Iris pigment epithelial cell (primary cell): ENCODE measurements at places on chromosomes 2 and 18.

DNA sequence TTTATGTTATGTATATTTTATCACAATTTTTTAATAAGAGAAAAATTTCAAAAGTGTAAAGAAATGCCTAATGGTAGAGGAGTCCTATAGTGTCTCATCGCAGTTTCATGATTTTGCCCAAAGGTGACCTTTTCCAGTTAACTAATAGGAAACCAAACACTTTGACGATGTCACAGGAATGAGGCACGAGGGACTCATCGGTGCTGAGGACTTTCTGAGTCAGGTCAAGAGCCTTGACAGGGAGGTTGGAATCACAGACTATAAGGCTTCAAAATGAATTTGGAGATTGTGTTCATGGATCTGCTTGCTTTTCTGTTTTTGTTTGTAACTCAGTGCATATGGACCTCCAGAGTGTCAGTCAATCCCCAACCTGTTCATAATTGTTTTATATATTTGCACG, 15.1 kb upstream of the RTTN start:
- no peak for DNase-seq

- DNase-seq: no peak
Measured at GRCh38 chr2:212537726-212538304, 787 bp downstream of the ERBB4 start.

DNA sequence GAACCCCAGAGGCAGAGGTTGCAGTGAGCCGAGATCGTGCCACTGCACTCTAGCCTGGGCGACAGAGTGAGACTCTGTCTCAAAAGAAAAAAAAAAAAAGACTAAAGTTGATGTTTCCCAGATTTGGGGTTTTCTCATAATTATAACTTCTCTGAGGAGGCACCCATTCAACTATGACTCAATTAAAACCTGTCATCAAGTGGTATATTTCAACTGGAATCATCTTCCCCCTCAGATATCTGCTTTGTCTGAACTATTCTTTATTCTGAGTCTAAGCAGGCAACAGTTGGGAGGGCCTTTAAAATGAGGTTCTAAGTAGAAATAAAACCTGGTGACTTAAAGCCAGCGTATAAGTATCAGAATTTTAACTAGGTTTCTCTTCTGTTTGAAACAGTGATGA, 88.5 kb downstream of the PTRHD1 start:
- no peak for DNase-seq

DNA sequence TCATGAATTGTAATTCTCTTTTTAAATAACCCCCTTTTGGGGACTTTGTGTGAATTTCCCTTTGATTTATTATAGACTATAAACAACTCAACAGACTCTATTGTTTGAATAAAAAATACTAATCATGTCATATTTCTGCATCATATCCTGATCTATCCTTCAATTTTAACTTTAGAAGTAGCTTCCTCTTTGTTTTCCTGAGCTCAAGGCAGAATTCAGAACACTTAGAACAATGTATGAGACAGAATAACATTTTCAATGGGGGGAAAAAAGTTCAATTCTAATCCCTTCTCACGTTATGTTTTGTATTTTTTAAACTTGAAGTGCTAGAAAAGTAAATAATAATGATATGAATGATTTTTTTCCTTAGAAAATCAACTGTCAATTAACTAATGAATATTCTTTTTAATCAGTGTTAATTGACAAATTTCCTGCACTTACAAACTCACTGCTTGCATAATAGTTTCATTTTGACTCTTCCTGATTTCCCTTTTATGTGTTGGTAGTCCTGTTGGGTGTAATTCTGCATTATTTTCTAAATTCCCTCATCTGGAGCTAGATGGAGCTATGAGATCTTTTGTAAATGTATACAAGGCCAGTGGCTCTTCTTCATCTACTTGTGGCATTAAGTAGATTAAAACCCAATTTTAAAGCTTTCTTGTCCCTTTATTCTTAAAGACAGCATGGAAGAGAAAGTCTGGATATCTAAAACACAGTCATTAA, 326.1 kb downstream of the PARD3B start:
- DNase-seq: peak; percentile 55

DNA sequence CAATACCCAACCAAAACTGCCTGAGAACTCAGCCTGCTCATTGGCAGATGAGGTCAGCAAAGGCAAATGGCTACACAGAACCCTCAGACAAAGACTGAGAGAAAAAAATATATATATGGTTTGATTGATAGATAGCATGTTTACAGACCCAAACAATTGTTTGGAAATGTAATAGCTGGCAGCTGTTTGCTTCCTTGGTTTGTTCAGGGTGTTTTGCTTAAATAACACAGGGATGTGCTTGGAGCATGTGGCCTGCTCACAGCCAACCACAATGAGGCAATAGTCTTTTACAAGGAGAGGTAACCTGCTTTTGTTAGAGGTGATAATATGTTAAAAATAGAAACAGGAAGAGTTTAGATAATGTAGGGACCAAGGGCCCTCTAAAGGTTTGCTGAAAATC, 84.5 kb downstream of the PDK1 start:
- DNase-seq: peak; percentile 41

GRCh38 chr2:232518844-232519243, 1.3 kb upstream of the PRSS56 start:
- no peak for DNase-seq

DNA sequence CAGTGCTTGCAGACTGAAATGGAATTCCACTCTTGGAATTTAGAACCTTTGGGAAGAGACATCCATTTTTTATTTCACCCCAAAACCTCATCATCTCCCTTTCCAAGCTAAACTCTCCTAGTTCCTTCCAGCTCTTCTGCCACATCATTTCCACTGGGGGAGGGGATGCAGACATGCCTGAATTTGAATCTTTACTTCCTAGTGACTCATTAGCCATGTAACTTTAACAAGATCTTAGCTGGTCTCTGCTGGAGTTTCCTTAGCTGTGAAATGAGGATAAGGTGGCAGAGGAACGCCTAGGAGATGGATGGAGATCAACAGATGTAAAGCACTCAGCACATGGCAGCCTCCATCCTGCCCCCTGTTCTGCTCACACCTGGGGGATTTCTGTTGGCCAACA, 266.8 kb downstream of the EN1 start:
- DNase-seq: peak; percentile 4

DNA sequence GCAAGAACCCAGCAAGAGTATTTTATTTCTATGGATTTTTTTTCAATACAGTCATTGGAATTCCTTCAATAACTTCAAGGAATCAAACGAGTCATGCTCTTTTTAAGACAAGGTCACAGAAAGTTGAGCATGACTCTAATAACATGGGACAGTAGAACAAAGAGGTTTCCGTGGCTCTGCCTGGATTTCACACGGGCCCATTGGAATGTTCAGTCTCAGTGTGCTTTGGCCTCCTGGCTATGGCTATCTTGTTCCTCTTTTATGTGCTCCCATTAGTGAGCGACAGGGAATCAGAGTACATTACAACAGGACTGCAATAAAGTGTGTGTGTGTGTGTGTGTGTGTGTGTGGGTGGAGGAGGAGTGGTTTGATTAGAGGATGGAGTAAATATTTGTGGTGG, 312.4 kb downstream of the DCC start:
- DNase-seq: no peak

GRCh38 chr18:33833842-33834241, 255.8 kb downstream of the ASXL3 start:
- no peak for DNase-seq

- no peak for DNase-seq
Measured at GRCh38 chr18:59768409-59768808, 71.2 kb upstream of the CCBE1 start.

DNA sequence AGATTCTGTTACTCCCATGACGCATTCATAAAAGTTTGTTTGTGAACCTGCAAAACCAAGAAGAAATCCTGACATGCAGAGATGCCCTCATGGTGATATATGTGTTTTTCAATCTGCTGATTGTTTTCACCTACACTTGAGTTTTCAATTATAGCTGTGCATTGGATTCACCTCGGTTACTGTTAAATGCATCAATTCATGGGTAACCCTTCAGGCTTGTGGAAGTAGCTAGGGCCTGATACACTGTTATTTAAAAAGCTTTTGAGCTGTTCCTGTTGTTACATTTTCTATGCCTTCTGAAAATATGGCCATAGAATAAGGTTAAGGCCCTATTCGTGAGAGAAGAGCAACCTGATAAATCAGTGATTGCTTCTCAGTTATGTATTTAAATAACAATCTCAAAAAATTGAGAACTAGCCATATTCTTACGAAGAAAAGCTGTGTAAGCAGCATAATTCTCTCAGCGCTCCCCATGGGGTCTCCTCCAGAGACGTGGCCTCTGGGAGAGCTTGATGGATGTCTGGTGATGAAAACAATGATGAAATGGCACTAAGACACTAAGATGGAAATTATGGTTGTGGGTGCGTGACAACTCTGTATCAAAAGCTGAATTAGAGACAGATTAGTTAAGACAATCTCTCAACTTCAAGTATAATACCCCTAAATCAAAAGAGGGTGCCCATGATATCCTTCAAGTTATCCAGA, 60.5 kb downstream of the RIT2 start:
- DNase-seq: no peak

- DNase-seq: no peak
Measured at GRCh38 chr18:56517196-56517595, 121.2 kb downstream of the TXNL1 start.

DNA sequence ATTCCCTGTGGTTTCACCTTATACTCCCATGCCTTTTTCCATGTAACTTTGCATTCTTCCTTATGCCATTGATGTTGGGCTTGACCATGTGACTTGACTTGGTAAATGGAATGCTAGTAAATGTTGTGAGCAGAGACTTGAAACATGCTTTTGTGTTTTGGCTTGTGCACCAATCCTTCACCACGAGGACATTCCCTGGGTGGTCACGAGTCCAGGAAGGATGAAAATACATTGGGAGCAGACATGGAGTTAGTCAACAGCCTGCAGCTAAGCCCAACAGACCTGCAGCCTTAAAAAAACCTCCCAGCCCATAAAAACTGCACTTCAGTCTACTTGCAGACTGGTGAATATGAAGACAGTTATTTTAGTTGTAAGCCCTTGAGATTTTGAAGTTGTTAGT, 116.5 kb upstream of the SPATS2L start:
- DNase-seq: no peak

DNA sequence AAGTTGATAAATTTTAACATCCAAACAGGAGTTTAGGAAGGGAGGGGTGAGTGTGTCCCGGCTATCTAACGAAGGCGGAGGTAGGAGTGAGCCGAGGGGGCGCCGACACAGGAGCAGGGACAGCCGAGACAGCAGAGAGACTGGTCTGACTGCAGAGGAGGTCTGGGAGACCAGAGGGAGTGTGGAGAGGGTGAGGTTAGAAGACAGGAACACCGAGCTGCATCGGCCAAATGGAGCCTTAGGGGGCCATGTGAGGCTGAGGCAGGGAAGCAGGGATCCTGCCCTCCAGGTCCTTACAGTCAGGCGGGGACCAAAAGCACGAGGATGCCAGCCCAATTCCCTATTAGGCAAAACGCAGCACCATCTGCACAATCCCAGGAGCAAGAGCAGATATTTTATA, 67.0 kb downstream of the SFXN5 start:
- no peak for DNase-seq

DNA sequence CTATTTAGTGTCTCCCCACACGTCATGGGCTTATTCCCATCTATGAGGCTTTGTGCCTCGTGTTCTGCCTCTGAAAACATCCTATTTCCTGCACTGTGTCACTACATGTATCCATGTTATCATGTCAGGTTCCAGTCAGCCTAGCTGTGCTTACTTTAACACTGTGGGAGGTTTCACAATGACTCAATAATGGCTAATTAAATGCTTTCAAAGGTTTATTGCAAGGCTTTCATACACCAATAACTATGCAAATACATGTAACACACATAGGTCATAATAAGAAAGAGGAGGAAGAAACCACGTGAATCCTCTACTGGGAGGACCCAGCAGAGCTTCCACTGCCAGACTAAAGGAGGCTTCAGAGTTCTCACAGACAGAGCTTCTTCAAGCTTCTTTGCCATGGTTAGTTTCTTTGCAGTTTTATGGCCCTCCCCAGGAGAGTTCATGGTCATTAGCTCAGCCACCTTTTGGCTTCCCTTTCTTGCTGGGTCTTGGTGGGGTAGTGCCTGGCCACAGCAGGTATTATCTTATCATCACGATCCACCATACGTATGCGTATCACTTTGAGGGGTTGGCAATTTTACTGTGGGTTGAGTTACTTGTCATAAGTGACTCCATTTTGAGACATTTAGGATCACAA, 5.1 kb upstream of the COLEC12 start:
- DNase-seq: no peak

- DNase-seq: no peak
Measured at GRCh38 chr2:237708065-237708398, 80.6 kb downstream of the LRRFIP1 start.

GRCh38 chr2:168478206-168478605, 22.1 kb downstream of the CERS6 start:
- no peak for DNase-seq

GRCh38 chr2:239162141-239162821, 238.5 kb downstream of the HDAC4 start:
- no peak for DNase-seq

DNA sequence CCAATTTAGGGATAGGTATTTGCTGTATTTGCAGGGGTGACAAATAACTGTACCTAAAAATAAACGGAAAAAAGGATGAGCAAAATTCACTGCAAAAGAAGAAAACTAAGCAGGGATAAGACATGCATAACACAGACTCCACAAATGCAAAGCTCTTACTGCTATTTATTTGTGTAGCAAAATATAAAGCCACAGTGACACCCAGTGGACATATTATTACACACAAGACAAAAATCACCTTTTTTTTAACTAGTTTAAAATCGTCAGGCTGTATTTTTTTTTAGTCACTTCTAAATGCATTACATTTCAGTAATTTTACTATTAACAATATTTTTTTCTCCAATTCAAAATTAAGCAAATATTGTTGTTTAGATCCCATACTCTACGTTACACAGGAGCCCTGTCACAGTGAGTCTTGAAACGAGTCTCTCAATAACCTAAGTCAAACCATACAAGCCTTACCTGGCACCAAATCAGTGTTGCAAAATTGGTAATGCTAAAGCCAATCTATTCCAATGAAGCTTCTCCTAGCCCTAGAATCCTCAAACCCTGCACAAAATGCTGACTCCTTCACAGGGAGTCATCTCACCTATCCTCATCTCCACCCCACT, 23.7 kb downstream of the METTL4 start:
- peak; percentile 67 for DNase-seq

DNA sequence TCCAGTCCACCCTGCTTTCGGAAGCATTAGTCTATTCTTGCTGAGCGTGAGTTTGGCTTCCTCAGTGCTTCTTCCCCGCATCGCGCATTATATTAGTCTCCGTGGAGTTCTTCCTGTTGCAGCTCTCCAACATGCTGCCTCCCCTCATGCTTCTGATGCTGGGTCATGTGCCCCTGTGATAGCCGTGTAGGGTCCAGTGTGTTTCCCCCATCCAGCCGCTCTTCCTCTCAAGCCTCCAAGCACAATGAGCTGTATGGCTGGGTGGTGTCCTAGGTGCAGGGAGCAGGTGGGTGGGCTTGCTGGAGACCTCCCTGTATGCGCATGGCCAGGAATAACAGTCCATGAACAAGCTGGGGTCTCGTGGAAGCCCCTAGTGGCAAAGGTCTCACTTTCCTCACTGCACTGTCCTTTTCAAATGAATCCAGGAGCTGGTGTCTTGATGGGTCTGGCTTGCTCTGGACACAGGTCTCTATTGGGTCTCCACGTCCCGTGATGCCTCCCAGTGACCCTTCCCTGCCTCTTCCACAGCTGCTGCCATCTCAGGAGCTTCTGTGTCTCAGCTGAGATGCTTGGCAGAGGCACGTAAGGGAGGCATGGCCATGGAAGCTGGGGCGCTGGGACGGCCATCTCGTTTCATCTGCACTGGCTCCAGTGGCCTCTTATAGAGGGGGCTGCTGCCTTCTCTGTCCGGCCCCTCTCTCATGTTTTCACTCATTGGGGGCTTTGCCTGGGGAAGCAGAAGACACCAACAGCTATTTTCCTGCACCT, 54.8 kb upstream of the HDAC4 start:
- DNase-seq: no peak

GRCh38 chr18:30527226-30527625, 515.3 kb downstream of the DSC3 start:
- no peak for DNase-seq
